ENCODE measurements at places on chromosomes 1 and 21.
A peak's percentile ranks its signal among the peaks of the same experiment; 100 is the strongest.

- DNase-seq, result no peak
Observed at GRCh38 chr1:51726051-51726450, 109.2 kb downstream of the OSBPL9 start.

DNA sequence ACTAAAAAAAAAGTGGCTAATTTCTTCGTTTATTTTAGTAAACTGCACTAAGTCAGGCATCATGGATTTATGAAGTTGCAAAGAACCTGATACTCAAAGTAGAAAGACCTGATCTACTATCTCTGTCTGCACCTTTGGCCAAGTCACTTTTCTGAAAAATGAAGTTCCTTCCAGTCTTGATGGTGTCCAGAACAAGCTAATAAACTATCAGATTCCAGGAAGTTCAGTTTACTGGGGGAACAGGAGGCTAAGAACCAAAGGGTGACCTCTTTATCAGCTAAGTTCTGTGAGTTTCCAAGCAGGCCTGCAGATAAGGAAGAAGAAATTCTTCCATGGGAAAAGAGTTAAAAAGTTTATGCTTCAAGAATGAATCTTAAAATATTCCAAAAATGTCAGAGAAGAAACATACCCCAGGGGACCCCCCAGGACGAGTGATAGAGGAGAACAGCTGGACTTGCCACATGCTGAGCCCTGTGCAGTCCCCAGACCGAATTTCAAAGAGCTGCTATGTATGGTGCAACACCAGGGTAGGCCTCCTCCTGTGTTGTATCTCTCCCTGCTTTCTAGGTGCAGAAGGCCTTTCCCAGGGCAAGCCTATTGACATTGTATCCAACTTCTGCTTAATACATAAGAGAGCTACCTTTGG is 72.8 kb upstream of the FGGY start:
- no peak for DNase-seq

- no peak for DNase-seq
Observed at GRCh38 chr1:26021647-26022403, at the start of gene EXTL1. TSS of gene EXTL1 (plus strand) at chr1:26021775. CDS start at chr1:26022647, 872 bp downstream.

- peak; percentile 88 for DNase-seq
Observed at GRCh38 chr1:14742181-14742980, 143.9 kb downstream of the KAZN start.

GRCh38 chr1:226353698-226354525 is 44.9 kb upstream of the LIN9 start:
- DNase-seq, result no peak

DNA sequence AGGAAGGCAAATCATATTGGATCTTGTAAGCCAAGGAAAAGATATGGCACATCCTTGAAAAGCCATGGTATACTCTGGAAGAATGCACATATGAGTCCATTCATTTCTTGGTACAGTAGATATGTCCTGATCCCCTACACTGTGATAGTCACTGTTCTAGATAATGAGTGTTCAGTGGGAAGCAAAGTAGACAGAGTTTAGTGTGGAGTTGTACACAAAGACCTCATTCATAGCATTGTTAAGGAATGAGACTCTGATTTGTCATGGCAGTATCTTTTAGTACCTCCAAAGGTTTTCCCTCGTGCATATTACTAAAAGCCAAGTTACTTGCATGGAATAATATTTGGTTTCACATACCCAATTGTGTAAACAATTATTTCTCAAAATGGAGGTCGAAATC is 204.7 kb downstream of the NFIA start:
- no peak for DNase-seq

DNA sequence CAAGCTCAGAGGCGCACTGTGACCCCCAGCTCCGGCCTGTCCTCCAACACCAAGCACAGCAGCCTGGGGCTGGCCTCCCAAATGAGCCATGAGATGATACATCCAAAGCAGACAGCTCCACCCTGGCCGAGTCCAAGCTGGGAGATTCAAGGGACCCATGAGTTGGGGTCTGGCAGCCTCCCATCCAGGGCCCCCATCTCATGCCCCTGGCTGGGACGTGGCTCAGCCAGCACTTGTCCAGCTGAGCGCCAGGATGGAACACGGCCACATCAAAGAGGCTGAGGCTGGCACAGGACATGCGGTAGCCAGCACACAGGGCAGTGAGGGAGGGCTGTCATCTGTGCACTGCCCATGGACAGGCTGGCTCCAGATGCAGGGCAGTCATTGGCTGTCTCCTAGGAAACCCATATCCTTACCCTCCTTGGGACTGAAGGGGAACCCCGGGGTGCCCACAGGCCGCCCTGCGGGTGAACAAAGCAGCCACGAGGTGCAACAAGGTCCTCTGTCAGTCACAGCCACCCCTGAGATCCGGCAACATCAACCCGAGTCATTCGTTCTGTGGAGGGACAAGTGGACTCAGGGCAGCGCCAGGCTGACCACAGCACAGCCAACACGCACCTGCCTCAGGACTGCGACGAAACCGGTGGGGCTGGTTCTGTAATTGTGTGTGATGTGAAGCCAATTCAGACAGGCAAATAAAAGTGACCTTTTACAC is 29.1 kb downstream of the SLC19A1 start:
- no peak for DNase-seq

DNA sequence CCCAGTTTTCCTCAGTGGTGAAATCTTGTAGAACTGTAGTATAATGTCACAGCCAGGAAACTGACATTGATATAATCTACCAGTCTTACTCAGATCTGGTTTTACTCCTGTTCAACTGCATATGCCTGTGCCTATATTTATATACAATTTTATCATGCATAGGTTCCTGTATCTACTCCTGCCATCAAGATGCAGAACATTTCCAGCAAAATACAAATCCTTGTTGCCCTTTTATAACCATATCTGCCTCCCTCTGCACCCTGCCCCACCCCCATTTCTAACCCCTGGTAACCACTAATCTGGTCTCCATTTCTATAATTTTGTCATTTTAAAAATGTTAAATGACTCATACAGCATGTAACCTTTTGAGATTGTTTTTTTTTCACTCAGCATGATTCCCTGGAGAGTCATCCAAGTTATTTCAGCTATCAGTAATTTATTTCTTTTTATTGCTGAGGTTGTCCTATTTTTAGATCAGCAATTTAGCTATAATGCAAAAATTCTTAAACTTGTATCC is 8.1 kb downstream of the UTP25 start:
- DNase-seq, result peak; percentile 33

DNA sequence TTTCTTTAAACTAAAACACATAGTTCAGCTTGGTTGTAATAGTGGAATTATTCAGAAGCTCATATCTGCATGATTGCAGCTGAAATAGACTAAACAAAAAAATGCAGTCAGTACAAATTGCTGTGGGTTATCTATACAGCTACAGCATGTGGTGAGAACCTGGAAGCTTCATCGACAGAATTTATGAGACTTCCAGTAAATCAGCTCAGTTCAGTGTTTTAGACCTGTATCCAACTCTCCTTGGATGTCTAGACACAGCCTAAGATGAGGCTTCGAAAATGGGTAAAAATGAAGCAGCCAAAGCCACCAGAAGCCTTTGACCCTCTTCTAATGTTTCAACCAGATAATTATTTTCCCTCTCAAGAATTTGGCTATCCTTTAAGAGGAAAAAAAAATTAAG is 127.1 kb upstream of the C1orf105 start:
- DNase-seq, result no peak

DNA sequence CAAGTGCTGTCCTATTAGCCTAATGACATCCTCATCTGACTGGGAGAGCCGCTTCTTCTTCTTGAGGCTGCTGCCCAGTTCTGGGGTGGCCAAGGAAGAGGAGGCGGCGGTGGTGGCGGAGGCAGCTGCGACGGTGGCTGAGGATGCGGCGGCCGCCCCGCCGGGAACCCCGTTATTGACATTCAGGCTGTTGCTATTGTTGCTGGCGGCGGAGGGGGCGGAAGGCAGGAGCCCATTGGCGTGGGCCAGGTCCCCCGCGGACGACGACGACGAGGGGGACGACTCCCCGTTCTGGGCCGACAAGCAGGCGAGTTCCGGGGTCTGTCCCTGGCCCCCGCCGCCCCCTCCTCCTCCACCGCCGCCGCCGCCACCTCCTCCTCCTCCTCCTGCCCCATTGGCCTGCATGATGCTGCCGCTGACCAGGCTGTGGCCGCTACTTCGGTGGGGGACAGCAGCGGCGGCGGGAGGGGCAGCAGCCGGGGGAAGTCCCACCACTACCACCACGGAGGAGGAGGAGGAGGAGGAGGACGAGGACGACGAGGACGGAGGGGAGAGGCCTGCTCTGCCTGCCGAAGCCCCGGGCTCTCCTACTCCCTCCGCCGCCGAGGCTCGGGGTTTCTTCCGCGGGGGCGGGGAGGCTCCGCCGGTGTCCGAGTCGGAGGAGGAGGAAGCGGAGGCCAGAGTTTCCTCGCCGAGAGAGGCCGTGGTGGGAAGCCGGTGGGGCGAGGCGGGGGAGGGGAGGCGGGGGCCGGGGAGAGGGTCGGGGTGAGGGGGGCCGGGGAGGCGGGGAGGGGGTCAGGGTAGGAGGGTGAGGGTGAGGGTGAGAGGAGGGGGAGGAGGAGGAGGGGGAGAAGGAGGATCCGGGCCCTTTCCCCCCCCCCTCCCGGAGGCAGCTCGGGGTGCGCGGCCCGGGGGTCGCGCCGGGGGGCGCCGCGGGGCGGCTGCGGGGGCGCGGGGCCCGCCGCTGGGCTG is 610 bp downstream of the WDR26 start:
- DNase-seq, result no peak

DNA sequence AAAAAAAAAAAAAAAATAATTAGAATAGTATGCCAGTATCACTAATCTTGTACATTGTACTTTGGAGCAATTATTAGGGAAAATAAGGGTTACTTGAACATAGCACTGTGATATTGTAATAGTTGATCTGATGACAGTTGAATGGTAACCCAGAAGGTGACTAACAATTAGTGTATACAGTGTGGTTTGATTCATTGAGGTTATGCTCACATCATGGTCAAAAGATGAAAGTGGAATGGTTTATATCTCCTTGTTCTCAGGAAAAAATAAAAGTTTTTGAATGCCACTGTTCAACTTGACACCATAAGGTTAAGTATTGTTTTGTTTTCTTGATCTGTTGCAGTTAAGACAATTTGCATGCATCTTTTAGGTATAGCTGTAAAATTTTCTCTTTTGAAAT is 87.0 kb downstream of the GPR52 start:
- DNase-seq, result no peak

DNA sequence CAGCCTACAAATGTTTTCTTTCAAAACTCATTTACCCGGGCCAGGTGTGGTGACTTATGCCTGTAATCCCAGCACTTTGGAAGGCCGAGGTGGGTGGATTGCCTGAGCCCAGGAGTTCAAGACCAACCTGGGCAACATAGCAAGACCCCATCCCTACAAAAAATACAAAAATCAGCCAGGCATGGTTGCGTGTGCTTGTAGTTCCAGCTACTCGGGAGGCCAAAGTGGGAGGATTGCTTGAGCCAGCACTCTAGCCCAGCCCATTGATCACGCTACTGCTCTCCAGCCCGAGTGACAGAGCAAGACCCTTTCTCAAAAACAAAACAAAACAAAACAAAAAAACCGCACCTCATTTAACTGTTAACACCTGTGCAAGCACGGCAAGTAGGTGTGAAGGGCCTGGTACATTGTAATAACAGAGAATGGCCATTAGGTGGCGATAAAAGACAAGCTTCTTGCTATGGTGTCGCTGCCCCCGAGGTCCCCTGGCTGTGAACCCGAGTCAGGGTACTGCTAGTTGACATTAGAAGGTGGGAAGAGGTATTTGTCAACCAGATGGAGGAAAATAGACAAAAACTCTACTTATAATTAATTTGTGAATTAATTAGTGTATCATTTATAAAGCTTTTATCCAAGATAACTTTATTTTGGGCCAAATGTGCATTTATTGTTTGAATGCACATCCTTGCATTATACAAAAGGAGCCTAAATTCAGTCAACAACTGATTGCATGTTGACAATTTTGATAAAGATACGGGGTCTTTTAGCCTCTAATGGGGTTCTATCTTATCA is 66.5 kb downstream of the SH3BGR start:
- peak; percentile 15 for DNase-seq

DNA sequence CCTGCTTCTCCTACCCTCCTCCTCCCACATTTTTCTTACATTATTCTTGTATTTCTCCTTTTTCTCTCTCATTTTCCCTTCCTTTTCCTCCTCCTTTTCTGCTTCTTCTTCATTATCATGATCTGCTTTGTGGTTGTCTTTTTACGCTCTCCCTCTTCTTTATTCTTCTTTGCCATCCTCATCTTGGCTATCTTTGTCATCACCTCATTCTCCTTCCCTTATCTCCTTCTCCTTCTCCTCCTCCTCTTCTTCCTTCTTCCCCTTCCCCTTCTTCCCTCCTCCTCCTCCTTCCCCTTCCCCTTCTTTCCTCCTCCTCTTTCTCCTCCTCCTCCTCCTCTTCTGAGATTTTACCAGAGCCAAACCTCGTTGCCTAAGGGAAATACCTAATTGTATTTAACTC is 30.5 kb downstream of the RNF187 start:
- DNase-seq, result no peak

DNA sequence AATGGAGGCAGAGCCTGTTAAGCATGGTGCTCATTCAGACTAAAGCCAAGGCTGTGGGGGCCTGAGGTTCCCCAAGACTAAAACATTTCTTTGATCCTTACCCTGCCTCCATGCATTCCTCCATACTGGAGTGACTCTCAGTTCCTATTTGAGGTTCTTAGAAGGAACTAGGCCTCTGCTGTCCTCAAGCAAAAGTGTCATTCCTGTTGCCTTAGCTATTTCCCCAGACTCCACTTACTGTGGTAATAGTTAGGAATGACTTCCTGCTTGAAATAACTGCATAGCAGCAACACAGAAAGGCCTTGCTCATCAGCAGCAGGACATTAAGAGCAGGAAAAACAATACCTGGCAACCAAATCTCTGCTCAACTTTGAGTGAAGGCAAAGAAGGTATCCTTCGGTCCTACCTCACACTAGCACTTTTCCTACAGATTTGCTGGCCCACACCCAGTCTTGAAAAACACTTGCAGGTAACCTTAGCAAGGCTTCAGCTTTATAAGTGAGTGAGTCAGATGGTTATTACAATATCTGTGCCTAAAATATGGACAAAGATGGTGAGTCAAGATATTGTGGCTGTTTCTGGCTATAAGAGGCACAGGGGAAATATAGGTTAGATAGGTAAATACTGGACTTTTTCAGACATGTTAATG is 14.8 kb downstream of the LRRC41 start:
- DNase-seq, result peak; percentile 59

GRCh38 chr1:153678519-153679336 is at the start of gene NPR1:
TSS of gene NPR1 (plus strand) at chr1:153678688. CDS start at chr1:153679109, 421 bp downstream.
- no peak for DNase-seq

Data from GM04504 (cell line).